ENCODE measurements at places on chromosomes 4 and X.

DNA sequence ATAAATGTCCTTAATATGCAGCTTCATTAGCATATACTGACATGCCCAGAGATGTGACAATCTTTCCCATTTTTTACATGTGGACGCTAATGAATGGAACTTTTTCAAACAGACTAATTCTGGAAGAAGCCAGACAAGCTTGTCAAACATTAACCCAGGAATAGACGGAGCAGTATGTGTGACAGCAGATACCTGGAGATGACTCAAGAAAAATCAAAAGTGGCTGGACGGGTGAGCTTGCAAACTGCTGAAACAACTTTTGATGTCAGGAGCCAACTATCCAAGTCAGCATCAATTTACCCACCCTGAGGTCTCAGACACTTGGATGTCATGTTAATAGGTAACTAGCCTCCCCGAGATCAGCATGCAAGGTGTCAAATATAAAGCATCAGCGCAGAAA, 183.0 kb downstream of the PACRGL start:
- DNase-seq = no peak

DNA sequence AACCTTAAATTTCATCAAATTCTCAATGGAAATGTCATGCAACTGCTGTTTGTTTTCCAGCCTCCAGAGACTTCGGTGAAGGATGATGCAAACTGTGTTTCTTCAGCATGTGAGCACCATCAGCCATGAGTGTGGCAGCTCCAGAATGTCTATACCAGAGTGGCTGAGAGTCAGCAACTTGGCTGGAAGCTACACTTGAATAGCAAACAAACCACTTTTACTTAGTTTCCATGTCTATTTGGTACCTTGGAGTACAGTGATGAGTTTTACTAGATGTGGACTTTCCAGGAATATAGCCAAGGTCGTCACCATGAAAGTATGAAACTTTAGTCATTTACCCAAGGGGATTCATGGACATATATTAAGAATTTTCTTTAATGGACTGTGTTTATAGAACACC, 4.3 kb upstream of the IL21 start:
- no peak for DNase-seq

DNA sequence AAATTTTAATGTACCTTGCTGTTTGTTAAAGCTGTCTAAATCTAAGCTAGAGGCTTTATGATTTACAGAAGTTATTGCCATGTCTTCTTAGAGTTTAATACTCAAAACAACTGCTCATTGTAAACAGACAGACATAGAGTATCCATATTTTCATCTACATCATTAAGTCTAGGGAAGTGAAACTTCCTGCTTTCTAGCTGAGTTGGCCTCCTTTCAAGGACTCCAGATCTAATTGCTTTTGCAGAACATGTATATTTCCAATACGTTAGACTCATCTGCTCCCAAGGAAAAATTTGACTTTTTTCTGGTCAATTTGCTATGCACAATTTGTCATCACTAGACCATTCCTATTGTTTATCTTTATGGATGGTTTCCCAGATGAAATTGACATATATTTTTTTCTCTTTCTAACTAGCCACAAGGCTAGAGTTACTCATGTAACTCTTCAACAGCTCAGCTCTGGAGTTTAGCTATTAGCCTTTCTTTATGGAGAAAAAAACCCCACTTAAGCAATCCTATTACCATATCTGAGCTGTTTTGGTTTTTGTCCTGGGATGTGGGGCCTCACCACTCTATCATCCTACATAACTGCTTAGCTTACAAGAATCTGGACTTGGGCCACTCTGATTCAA, 122.9 kb downstream of the PPA2 start:
- no peak for DNase-seq

- DNase-seq = no peak
Measured at GRCh38 chrX:118688935-118689334, 38.5 kb upstream of the IL13RA1 start.

DNA sequence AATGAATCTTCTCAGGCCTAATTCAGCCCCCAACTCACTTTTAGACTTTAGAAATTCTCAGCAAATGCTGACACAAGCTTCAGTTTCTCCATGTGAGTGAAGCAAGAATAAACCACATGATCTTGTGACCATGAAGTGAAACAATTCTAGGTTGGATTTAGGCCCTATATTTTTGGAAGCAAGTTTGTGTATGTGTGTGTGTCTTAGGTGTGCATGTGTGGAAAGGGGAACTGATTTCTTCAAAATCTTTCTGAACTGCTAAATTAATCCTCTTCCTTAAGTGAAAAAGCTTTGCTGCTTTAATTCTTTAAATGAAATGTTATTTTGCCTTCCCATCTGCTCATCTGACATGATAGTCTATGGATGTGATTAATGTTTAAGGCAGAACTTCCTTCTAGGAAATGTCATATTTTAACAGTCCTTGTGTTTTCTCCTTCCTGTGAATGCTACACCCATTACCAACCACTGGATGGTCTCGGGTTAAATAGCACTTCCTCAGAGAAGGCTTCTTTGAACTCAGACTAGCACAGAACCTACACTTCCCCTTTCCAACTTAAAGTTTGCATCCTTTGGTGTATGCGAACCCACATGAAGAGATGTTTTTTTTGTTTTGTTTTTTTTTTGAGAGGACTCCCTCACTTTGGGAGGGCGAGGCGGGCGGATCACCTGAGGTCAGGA, 1.2 kb upstream of the TMEM144 start:
- no peak for DNase-seq

GRCh38 chrX:49243166-49243565, 7.9 kb downstream of the CCDC22 start:
- no peak for DNase-seq

DNA sequence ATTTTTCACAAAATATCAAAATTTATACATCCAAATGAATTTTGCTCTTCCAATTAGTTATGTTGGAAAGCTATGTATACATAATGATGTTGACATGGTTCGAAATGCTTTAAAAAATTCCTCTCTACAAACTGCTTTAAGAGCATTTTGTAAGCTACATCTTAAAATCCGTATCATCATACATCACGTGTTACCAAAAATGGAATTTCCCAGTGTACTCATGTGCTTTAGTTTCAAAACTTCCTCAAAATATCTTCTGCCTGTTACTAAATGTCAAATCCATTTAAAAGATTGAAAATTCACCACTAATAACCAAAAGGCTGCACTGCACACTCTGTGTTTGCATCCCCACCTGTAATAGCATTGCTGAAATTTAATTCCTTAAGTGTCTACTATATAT, 87.9 kb downstream of the WDFY3 start:
- no peak for DNase-seq

DNA sequence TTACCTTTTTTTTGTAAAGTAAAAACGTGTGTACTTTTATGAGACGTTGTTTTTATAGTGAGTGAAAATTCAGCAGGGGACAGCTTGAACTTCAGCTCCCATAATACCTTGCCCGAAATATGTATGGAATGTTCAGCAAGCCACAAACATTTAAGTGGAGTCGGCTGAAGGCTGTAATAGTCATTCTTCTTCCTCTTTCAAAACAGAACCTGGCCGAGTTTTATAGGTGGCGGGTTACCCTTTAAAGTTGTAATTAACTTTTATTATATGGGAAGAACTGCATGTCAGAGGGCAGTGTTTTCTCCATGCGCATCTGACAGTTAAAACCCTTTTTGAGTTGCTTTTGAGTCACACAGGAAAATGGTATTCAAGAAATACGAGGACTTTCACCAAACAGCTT, 50.7 kb downstream of the CLDN34 start:
- DNase-seq = no peak
